Brain pericyte (primary cell): ENCODE measurements at places on chromosomes 2 and 18.

GRCh38 chr18:31057051-31057450 lies 14.5 kb upstream of the DSC3 start:
- no peak for DNase-seq

DNA sequence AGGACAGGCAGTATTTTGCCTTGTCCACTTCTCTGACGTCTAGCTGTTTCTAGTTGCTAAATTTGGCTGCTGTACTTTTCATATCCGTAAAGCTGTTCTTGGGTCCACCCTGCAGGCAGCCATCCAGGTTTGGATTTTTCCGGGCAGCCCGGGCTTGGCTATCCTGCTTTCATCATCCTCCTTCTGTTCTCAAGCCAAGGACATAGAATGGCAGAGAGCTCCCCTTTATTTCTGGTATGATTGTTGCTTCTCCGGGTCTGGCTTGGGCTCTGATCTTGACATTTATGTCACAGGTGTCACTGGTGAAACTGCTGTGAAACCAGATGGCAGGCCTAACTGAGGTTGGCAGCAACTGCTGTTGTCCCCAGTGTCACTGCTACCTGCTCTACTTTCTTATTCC lies 35.5 kb downstream of the SCN2A start:
- no peak for DNase-seq

- DNase-seq = no peak
Measured at GRCh38 chr2:203824057-203824456, 43.5 kb upstream of the CTLA4 start.

GRCh38 chr2:26475832-26476501 lies 2.0 kb downstream of the OTOF start:
- no peak for DNase-seq

- no peak for DNase-seq
Measured at GRCh38 chr2:11371092-11371937, 26.9 kb upstream of the ROCK2 start.

GRCh38 chr2:128776461-128777195 lies 458.0 kb upstream of the HS6ST1 start:
- DNase-seq = no peak

DNA sequence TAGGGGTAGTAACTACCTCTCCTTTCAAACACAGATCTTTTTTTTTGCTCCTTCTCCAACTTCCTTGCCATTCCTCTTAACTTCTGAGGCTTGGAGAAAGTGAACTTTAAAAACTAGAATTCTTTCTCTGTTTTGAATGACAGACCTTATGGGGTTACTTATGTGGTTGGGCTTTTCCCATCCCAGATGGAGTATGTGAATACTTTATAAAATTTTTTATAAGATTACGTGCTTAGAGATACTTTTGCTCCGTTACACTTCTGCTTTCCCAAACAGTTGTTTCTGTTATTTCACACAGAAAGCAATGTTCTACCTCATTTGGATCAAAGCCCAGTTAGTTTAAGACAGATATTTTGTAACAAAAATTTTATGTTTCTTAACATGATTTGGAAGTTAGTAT lies 20.2 kb downstream of the GREB1L start:
- DNase-seq = no peak

- no peak for DNase-seq
Measured at GRCh38 chr2:112542984-112543661, 858 bp downstream of the POLR1B start.

DNA sequence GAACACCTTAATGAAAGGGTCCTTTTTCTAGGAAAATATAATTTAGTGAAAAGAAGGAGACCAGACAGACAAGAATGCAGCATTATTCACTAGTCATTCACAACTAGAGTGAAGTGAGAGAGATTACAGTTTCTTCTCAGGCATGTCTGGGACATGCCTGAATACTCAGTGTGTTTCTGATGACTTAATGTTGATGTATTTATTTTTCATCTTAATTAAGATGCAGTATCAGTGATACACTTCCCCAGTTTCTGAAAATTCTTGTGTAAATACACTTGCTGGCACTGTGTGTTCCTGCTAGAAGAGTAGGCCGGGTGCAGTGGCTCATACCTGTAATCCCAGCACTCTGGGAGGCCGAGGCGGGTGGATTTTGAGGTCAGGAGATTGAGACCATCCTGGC lies 143.6 kb downstream of the MYO3B start:
- no peak for DNase-seq

GRCh38 chr2:110115291-110116032 lies at the start of gene MALL:
TSS of gene MALL (minus strand) at chr2:110115822. CDS start at chr2:110115792, 30 bp downstream.
- DNase-seq = no peak

- no peak for DNase-seq
Measured at GRCh38 chr2:201546576-201546975, 95.0 kb downstream of the STRADB start.

- DNase-seq = no peak
Measured at GRCh38 chr2:9739531-9739964, 103.7 kb upstream of the TAF1B start.

- DNase-seq = no peak
Measured at GRCh38 chr18:25279133-25279532, 72.8 kb downstream of the ZNF521 start.

- DNase-seq = no peak
Measured at GRCh38 chr2:119803101-119803500, 43.4 kb downstream of the PTPN4 start.

DNA sequence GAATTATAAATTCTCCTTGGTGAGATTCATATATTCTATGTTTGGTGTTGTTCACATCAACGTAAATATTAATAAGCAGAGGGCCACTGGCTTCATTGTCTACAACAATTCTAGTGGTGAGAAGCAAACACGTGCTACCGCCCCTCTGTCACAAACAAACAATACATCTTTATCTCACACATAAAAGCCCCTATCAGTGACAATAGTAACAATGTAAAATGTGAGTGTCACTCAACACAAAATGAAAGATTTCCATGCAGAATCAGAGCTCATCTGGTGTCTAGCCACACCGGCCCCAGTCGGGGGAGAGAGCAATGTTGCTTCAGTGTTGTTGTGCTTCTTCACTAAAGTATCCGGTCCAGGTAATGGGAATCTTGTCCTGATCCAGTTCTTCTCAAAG lies 932.6 kb downstream of the SOCS6 start:
- no peak for DNase-seq
